ENCODE measurements at places on chromosomes 16 and 17.

GRCh38 chr17:41153856-41154255 is 4.2 kb upstream of the KRTAP4-5 start:
- no peak overlapping the region for H3K27ac ChIP-seq
- H3K4me3 ChIP-seq, result no peak overlapping the region
- H3K36me3 ChIP-seq, result no peaks in the 10 kb centered on the region
- no peaks in the 10 kb centered on the region for H3K4me1 ChIP-seq

GRCh38 chr17:79466562-79467350 is 144.1 kb downstream of the RBFOX3 start:
- no peaks in the 10 kb centered on the region for H3K27me3 ChIP-seq
- DNase-seq, result no peak
- no peaks in the 10 kb centered on the region for H3K36me3 ChIP-seq
- H3K4me1 ChIP-seq, result no peaks in the 10 kb centered on the region
- no peak overlapping the region for H3K27ac ChIP-seq

GRCh38 chr17:80667462-80668277 is 123.0 kb downstream of the RPTOR start:
- no peak for DNase-seq
- H3K27ac ChIP-seq, result no peak overlapping the region
- H3K4me3 ChIP-seq, result no peak overlapping the region

DNA sequence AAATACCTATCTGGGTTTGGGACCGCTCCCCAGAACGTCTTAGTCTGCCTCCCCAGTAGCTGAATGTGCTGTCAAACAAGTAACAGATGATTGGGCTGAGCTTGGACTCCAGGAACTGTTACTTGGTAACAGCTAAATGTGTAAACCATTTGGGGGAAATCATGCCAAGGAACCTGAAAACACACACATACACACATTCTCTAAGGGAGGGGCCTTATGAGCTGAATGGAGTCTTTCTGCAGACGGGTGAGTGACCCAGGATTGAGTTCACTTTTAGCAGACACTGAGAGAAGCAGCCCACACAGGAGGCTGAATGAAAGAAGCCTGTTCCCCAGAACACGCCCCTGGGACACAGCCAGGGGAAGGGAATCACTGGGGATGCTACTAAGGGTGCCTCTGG is 1.6 kb downstream of the ACLY start:
- DNase-seq, result no peak
- peak overlapping the region; percentile 84 for H3K4me3 ChIP-seq
- H3K27ac ChIP-seq, result peak overlapping the region; percentile 56

GRCh38 chr16:66849021-66849420 is 4.8 kb downstream of the CA7 start:
- no peaks in the 10 kb centered on the region for H3K36me3 ChIP-seq
- peak; percentile 5 for DNase-seq

GRCh38 chr16:88368036-88368435 is 14.7 kb upstream of the ZNF469 start:
- no peaks in the 10 kb centered on the region for H3K27me3 ChIP-seq
- no peak for DNase-seq
- H3K36me3 ChIP-seq, result no peaks in the 10 kb centered on the region
- H3K4me3 ChIP-seq, result no peak overlapping the region
- no peaks in the 10 kb centered on the region for H3K4me1 ChIP-seq

DNA sequence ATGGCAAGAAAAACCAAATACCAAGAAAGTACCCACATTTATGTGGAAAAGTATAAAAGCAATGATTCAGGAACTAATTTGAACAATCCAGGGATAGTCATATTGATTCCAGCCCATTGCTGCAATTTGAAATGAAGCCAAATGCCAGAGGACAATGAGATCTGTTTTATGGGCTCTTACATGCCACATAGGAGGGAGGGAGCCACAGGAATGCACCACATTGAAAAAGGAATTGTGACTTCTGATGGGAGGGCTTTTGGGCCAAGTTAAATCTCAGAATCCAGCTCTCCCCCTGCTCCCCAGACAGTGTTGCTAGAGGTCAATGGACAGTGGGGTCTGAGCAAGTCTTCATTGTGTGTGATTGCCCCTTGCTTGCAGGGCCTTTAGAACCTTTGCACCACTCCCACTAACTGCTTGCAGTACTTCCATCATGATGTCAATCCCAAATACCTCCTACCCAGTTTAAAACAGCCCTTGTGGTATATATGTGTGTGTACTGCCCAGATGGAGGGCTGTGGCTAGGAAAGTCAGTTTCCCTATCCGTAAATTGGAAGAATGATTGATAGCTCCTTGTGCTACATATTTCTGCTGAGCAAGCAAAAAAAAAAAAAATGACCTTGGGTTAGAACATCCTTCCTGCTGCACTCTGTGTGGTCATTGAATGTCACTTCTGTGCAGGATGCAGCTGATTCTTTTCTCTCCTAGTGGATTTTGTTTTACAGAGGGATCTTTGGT is 406.8 kb downstream of the UTP18 start:
- H3K27ac ChIP-seq, result no peak overlapping the region
- no peaks in the 10 kb centered on the region for H3K36me3 ChIP-seq
- H3K27me3 ChIP-seq, result no peaks in the 10 kb centered on the region
- DNase-seq, result no peak

- H3K36me3 ChIP-seq, result no peaks in the 10 kb centered on the region
- no peaks in the 10 kb centered on the region for H3K4me1 ChIP-seq
- H3K27ac ChIP-seq, result no peak overlapping the region
- no peak for DNase-seq
- no peaks in the 10 kb centered on the region for H3K27me3 ChIP-seq
- no peak overlapping the region for H3K4me3 ChIP-seq
Observed at GRCh38 chr16:29775742-29776408, 2.2 kb upstream of the ZG16 start.

- H3K36me3 ChIP-seq, result no peaks in the 10 kb centered on the region
- no peak overlapping the region for H3K27ac ChIP-seq
- no peaks in the 10 kb centered on the region for H3K27me3 ChIP-seq
- DNase-seq, result no peak
- peaks cover 29% of the 10 kb centered on the region for H3K4me1 ChIP-seq
Observed at GRCh38 chr16:4085405-4085970, 30.8 kb downstream of the ADCY9 start.

DNA sequence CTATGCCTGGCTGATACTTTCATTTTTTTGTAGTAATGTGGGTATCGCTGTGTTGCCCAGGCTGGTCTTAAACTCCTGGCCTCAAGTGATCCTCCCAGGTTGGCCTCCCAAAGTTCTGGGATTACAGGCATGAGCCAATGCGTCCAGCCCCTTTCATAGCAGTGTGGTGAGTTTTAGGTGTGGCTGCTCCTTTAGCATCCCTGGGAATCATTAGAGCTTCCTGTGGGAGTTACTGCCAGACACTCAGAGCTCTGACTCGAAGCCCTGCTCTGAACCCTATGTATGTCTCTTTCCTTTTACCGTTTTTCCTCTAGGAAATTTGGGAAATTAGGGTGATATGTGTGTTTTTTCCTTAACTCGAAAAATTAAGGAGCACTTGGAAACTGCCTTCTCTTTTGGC is 44.5 kb downstream of the NDE1 start:
- peaks cover 5% of the 10 kb centered on the region for H3K36me3 ChIP-seq
- no peak overlapping the region for H3K4me3 ChIP-seq
- no peaks in the 10 kb centered on the region for H3K27me3 ChIP-seq
- no peaks in the 10 kb centered on the region for H3K4me1 ChIP-seq
- H3K27ac ChIP-seq, result no peak overlapping the region
- DNase-seq, result no peak

GRCh38 chr17:42193216-42193968 is 902 bp downstream of the GHDC start:
- H3K4me1 ChIP-seq, result peaks cover 13% of the 10 kb centered on the region
- no peaks in the 10 kb centered on the region for H3K36me3 ChIP-seq
- peak overlapping the region; percentile 62 for H3K27ac ChIP-seq
- DNase-seq, result no peak

- no peaks in the 10 kb centered on the region for H3K27me3 ChIP-seq
- H3K27ac ChIP-seq, result no peak overlapping the region
- peak; percentile 6 for DNase-seq
- no peaks in the 10 kb centered on the region for H3K36me3 ChIP-seq
- no peaks in the 10 kb centered on the region for H3K4me1 ChIP-seq
Observed at GRCh38 chr17:227078-227945, 45.9 kb upstream of the DOC2B start.

GRCh38 chr17:38533866-38534497 is 71.8 kb downstream of the SRCIN1 start:
- no peaks in the 10 kb centered on the region for H3K36me3 ChIP-seq
- no peaks in the 10 kb centered on the region for H3K4me1 ChIP-seq
- H3K27me3 ChIP-seq, result no peaks in the 10 kb centered on the region
- H3K4me3 ChIP-seq, result no peak overlapping the region
- no peak overlapping the region for H3K27ac ChIP-seq

GRCh38 chr16:4680673-4681470 is 12.5 kb upstream of the NUDT16L1 start:
- H3K27ac ChIP-seq, result peak overlapping the region; percentile 70
- peak; percentile 83 for DNase-seq
- peaks cover 4% of the 10 kb centered on the region for H3K36me3 ChIP-seq
- H3K4me3 ChIP-seq, result peak overlapping the region; percentile 54
- H3K27me3 ChIP-seq, result no peaks in the 10 kb centered on the region
- H3K4me1 ChIP-seq, result peaks cover 6% of the 10 kb centered on the region

DNA sequence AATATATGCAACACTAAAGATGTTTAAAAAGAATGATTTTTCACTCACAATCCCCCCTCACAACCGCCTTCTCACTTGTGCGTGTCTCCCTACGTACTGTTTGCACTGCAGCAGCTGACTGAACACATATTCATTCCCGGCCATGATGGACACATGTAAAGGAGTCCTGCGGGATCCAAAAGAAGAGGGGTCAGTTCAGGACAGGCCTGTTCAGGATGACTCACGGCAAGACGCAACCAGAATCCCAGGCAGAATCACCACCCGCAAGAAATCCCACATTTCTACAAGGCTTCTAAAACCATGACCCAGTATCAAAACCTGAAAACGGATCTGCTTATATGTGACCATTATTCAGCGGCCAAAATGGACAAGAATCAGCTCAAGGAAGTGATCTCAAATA is 52.3 kb downstream of the CYB5D2 start:
- H3K36me3 ChIP-seq, result peaks cover 6% of the 10 kb centered on the region
- H3K4me1 ChIP-seq, result no peaks in the 10 kb centered on the region
- no peak overlapping the region for H3K27ac ChIP-seq
- no peak for DNase-seq
- no peaks in the 10 kb centered on the region for H3K27me3 ChIP-seq

DNA sequence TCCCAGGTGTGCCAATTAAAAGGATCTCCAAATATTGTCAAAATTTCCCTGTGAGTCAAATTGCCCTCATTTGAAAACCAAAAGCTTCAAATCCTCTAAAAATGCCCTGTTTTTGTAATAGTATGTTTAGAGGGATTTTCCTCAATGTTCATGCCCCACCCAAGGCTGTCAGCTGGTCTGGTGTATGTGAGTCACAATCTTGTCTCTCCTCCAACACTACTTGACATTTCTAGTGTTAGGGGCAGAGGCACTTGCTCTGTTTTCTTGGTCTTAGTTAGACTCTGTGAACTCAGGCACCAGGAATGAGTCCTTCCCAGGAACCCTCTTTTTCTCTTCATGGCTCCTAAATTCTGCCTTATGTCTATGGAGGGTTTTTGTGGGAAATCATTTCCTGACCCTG is 634.8 kb downstream of the KCNJ2 start:
- no peak overlapping the region for H3K27ac ChIP-seq
- no peaks in the 10 kb centered on the region for H3K4me1 ChIP-seq
- no peak overlapping the region for H3K4me3 ChIP-seq
- no peaks in the 10 kb centered on the region for H3K27me3 ChIP-seq

DNA sequence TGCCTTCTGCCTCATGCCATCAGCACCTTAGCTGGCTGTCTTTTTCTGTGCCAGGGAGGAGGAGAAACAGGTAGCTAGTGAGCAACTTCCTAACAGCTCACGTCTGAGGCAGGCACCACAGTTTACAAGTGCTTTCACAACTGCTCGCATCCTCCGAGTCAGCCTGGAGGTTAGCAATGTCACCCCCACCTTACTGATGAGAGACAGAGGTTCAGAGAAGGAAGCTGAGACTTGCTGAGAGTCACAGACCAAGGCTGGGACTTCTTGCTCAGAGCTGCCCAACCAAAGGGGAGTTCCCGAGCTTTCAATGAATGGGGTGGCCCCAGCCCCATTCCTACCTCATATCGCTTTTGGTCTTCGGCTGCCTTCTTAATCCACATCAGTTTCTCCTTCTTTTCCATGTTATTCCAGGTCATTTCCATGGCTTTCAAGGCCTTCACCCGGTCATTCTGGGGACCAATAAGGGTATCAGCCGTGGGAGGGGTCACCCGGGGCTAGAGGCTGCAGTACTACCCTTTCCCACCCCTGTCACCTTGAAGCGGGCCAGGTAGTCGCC is 9.6 kb downstream of the UBTF start:
- H3K4me3 ChIP-seq, result no peak overlapping the region
- H3K27ac ChIP-seq, result no peak overlapping the region
- no peaks in the 10 kb centered on the region for H3K4me1 ChIP-seq
- DNase-seq, result no peak

- H3K27me3 ChIP-seq, result no peaks in the 10 kb centered on the region
- H3K27ac ChIP-seq, result peak overlapping the region; percentile 44
- H3K4me3 ChIP-seq, result peak overlapping the region; percentile 79
- DNase-seq, result peak; percentile 31
- H3K4me1 ChIP-seq, result no peaks in the 10 kb centered on the region
- peaks cover 2% of the 10 kb centered on the region for H3K36me3 ChIP-seq
Observed at GRCh38 chr17:82050761-82051641, 610 bp downstream of the RFNG start.

DNA sequence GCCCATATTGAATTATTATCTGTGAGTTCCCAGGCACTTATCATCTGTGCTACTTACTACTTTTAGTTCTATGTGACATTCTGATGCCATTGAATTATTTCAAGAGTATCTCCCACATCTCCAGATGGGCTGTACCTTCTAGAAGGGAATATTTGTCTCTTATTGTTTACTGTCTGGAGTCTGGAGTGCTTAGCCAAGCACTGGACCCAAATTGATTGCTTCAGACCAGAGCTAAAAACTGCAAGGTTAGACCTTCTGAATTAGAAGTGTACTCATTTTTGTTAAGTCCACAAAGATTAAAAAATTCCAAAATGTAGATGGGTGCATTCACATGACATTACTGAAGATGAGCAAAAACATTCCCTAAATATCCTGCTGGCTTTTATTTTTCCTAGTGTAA is 16.0 kb upstream of the KRT222 start:
- no peak overlapping the region for H3K27ac ChIP-seq
- H3K4me3 ChIP-seq, result no peak overlapping the region
- DNase-seq, result no peak
- H3K36me3 ChIP-seq, result no peaks in the 10 kb centered on the region
